ENCODE measurements at places on chromosomes 2 and 18. TPM values are rescaled to one million over a fixed set of nuclear protein-coding genes. Genes with fewer than 3 reads are reported as not detected.

Gene PDCL3
- 25.8 TPM for total RNA-seq

Gene CPO
- not detected for total RNA-seq

Gene NLRC4
- not detected for total RNA-seq

Gene KLF11
- 4.7 TPM for total RNA-seq

Gene C1QL2
- 0.15 TPM for total RNA-seq

Gene LYPD6B
- total RNA-seq: not detected

Gene SPP2
- not detected for total RNA-seq

Gene SCG2
- total RNA-seq: 0.15 TPM

Gene STAT4
- 0.46 TPM for total RNA-seq

Gene ITGA6
- 260 TPM for total RNA-seq

Gene ESCO1
- 16.9 TPM for total RNA-seq

Gene ERBB4
- total RNA-seq: under 0.01 TPM

Gene MAP3K19
- not detected for total RNA-seq

Gene PRSS56
- not detected for total RNA-seq

Gene SERPINB4
- total RNA-seq: under 0.01 TPM

Gene DYNAP
- not detected for total RNA-seq

Gene SRD5A2
- not detected for total RNA-seq

Gene TUBA4B
- not detected for total RNA-seq

Gene MFSD6
- 4.6 TPM for total RNA-seq

Gene GAL3ST2
- total RNA-seq: not detected
